NCI-H1092 treated with DMSO at 0.1 percent for 48 hours (cell line): ENCODE measurements at places on chromosomes 16 and 17.

GRCh38 chr16:76653390-76654026 lies 376.3 kb downstream of the CNTNAP4 start:
- DNase-seq: peak; percentile 91

DNA sequence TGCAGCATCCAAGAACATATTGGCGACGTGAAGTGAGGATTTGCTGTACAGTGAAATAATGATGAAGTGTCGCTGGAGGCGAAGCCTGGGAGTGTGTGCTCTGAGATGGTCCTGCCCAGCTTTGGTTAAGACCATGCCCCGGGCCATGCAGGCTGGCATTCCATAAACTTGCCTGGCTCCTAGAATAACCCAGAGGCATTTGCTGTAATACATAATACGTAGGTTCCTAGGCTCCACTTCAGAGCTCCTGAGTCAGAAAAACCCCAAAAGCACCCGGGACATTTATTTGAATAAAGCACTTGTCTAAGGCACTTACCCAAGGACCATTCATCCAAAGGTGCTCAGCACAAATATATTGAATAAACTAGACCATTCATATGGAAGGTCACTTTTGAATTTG lies 279.3 kb downstream of the ABCC12 start:
- no peak for DNase-seq

- peak; percentile 47 for DNase-seq
Observed at GRCh38 chr16:89687092-89687940, 827 bp downstream of the CDK10 start.

- DNase-seq: no peak
Observed at GRCh38 chr16:79411357-79411756, 189.2 kb downstream of the MAF start.

DNA sequence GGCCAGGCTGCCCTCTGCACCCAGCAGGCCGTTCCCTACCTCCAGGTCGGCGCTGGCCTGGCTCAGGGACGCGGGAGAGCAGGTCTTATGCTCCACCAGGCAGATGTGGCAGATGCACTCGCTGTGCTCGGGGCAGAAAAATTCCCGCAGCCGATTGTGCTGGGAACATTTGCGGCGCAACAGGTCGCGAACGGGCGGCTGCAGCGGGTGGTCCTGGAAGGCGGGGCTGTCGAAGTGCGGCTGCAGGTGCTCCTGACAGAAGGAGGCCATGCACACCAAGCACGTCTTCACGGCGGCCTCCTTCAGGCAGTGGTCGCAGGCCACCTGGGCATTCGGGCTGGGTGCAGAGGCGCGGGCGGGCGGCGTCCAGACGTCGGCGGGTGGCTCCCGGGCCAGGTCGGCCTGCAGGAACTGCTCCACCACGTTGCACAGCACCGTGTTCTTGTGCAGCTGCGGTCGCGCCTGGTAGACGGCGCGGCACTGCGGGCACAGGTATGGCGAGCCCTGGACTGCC lies 439 bp downstream of the TRIM25 start:
- peak; percentile 43 for DNase-seq

- no peak for DNase-seq
Observed at GRCh38 chr16:21611556-21612384, 12.4 kb downstream of the METTL9 start.

DNA sequence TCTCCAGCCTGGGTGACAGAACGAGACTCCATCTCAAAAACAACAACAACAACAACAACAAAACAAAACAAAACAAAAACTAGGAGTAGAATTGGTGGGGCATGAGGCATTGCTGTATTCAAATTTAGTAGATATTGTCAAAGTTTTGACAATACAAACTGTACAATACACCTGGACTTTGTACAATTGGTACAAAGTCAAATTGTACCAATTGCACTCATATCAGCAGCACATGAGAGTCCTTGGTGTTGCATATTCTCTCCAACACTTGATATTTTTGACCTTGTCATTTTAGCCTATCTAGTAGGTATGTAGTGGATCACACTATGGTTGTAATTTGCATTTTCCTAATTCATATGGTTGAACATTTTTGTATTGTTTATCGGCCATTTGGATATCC lies 14.3 kb upstream of the ATF7IP2 start:
- no peak for DNase-seq

GRCh38 chr16:53773150-53773846 lies 69.3 kb downstream of the FTO start:
- peak; percentile 83 for DNase-seq

DNA sequence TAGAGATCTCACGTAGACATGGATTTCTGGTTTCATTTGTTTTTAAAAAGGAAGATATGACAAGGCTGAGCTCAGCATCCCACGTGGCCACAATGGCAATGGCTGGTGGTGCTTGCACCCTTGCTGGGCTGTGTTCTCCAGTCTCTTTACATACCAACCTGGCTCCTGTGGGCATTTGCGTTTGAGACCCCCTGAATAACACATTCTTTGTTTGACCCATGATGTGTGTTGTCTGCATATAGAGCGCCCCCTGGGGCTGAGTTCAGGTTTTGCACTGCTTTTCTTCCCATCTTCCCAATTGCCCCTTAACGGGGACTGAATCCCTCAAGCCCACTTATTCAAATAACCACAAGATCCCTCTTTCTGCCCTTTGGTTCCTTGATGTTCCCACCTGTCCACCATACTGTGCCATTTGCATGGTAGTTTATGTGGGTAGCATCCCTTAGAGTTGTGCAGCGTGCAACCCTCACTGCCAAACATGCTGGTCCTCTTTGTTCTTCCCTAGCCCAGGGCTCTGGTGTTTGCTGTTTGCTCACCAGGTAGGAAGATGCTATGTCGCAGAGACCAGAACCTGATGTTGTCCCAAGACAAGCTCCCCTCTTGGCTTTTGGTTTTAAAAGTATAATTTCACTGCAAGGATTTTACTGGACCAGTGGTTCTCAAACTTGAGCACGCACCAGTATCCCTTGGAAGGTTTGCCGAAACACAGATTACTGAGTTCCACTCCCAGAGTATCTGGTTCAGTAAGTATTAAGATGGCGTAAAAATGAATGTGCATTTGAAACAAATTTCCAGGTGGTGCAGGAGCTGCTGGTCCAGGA lies 38.5 kb upstream of the NKD1 start:
- DNase-seq: peak; percentile 18
